ENCODE measurements at places on chromosomes 2 and 18.

- DNase-seq = no peak
These were observed 39.4 kb upstream of the TPO start for GRCh38 chr2:1373830-1374229.

GRCh38 chr2:221833966-221834365 lies 261.9 kb upstream of the EPHA4 start:
- no peak for DNase-seq

- no peak for DNase-seq
These were observed 27.0 kb downstream of the MRPL33 start for GRCh38 chr2:27798486-27798885.

DNA sequence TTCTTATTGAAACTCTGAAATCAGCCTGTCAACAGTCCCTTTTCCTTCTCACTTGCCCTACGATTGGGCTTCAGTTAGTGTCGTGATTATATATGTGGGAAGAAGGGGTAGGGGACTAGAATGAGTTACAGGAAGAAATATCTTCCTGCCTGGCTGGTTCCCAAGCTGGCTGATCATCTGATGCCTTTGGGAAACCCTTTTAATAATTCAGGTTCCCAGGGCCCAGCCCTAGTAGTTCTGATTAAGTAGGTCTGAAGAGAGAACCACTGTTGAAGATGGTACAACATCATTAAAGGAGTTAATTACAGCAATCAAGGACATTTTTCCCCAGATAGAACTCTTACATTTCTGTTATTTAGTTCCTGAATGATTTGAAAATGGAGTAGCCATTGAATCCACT lies 110.1 kb upstream of the EML6 start:
- no peak for DNase-seq

DNA sequence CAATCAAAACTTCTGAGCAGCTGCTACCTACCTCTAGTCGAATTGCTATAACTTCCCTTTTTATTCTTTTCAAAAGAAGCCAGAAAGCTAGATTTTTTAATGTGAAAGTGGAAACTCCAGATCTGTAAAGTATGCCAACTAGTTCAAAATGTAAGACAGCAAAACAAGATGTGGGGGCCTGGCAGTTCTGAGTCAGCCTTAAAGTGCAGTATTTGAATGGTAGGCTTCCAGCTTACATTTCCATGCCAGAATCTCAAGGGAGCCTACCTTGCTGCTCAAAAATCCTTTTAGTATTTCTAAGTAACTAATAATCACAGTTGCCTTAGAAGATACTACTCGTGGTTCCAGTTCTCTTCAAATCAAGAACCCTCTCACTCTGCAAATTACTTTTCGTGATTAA lies 1288.7 kb downstream of the LRP1B start:
- DNase-seq = no peak

DNA sequence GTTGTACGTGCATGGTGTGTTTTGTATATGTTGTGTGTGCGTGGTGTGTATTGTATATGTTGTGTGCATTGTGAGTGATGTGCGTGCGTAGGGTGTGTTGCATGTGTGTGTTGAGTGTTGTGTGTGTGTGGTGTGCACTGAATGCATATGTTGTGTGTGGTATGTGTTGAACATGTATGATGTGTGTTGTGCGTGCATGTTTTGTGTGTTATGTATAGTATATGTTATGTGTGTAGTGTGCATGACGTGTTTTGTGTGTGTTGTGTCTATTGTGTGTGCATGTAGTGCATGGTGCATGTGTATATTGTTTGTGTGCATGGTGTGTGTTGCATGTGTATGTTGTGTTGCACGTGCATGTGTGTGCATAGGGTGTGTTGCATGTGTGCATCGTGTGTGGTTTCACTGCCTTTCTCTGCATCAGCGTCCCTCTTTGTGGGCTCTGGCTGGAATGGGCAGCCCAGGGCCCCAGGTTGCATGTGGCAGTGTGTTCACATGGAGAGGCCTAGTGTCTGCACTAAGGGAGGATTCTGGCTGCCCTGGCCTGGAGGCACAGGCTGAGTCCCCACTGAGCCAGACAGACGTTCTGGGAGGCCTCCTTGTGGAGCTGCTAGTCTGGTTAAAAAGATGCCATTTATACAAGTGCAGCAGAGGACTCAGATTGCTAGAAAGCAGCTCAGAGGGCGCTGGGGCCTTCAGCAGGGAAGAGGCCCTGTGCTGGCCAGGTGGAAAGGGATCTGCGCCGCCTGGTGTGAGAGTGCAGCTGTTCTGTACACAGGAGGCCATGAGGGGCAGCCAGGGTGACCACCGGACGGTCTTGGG lies 107.2 kb downstream of the FAM168B start:
- DNase-seq = no peak

GRCh38 chr2:217489145-217489960 lies 513.4 kb downstream of the TNS1 start:
- no peak for DNase-seq

- no peak for DNase-seq
These were observed 36.5 kb downstream of the PPM1B start for GRCh38 chr2:44205169-44205568.

DNA sequence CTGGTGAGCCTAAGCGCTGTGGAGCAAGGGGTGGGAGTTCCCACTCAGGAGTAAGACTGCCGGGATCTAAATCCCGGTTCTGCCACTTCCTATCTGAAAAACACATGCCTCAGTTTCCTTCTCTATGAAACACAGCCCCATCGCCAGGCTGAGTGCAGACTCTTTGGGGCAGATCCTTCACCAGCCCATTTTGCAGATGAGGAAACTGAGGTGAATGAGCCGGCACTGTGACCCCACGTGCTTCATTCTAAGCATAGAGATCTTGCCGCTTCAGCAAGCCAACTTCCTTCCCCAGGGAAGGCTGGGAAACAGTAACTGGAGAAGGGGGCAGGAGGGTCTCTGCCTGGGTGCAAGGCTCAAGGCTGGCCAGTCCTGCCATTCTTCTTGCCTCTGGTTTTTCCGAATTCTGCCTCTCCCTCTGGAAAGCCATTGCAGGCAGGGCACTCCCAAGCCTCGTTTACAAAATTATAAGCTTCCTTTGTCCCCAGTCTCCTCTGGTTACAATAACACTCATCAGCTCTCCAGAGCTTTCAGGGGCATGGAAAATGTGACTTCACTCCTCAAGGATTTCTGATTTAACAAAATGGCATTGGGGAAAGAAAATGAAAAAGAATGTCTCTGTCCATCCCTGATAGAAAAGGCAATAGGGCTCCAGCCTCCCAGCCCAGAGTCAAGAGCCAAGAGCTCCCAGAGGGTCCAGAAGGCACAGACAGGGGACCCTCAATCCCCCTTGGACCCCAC lies 249.2 kb downstream of the TNS1 start:
- no peak for DNase-seq

GRCh38 chr2:118672571-118673158 lies 174.8 kb downstream of the EN1 start:
- DNase-seq = peak; percentile 34

- no peak for DNase-seq
These were observed 62.8 kb downstream of the NBEAL1 start for GRCh38 chr2:203077451-203077850.

- DNase-seq = no peak
These were observed 105.9 kb downstream of the LYPD1 start for GRCh38 chr2:132564065-132564464.

- no peak for DNase-seq
These were observed 377.7 kb downstream of the TDRD15 start for GRCh38 chr2:21501376-21502027.

DNA sequence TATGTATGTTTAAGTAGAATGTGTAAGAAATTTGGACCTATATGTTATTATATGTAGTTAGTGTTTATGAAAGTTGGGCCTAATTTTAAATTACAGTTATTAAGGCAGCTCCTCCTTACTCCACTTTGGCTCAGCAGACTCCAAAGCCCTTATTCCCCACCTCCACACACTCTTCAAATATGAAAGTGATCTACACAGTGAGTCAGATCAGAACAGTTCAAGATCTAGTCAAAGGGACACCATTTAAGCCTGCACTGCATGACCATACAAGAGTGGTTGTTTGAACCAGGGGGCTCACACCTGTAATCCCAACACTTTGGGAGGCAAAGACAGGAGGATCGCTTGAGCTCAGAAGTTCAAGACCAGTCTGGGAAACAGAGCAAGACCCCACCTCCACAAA lies 21.2 kb upstream of the PMAIP1 start:
- DNase-seq = no peak

- DNase-seq = no peak
These were observed 94.7 kb upstream of the BOD1L2 start for GRCh38 chr18:57052173-57052572.

- no peak for DNase-seq
These were observed 205.1 kb upstream of the NRP2 start for GRCh38 chr2:205477016-205477705.

- DNase-seq = no peak
These were observed 49.0 kb downstream of the VSNL1 start for GRCh38 chr2:17589406-17590035.

GRCh38 chr2:184119989-184120800 lies 478.1 kb upstream of the ZNF804A start:
- no peak for DNase-seq

DNA sequence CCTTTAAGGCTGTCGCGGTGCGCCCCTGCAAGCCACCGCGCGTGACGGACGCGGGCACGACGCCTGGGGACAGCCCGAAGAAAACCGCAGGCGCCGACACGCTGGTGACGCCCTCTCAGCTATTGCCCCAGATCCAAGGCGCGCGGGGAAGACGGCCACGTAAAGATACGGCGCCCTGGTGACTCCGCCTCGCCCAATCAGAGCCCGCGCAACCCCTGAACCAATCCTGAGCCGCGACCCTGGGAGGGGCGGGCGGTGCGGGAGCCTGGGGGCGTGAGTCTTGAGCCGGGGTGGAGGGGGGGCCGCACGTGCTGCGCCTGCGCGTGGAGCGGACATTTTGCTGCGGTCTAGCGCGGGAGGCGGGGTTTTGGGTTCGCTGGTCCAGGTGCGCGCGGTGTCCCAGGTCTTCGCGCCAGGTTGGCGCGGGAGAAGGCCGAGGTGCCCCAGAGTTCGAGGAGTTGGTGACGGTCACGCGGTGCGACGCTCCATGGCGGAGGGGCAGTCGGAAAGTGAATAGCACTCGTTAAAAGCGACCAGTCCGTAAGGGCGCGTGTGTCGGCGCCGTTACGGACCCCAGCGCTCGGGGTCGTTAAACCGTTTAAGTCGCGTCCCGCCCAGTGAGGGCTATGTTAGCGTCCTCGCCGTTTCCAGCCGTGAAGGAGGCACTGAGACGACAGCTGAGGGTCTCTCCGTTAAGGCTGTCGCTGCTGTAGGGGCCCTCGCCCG lies 15.9 kb downstream of the NMUR1 start:
- peak; percentile 99 for DNase-seq

- peak; percentile 51 for DNase-seq
These were observed 3.0 kb downstream of the EVX2 start for GRCh38 chr2:176080540-176081375.
